SK-N-SH (cell line): ENCODE measurements at places on chromosomes 3 and 15. TPM values are rescaled to one million over a fixed set of nuclear protein-coding genes. Genes with fewer than 3 reads are reported as not detected.
A peak's percentile ranks its signal among the peaks of the same experiment; 100 is the strongest.

DNA sequence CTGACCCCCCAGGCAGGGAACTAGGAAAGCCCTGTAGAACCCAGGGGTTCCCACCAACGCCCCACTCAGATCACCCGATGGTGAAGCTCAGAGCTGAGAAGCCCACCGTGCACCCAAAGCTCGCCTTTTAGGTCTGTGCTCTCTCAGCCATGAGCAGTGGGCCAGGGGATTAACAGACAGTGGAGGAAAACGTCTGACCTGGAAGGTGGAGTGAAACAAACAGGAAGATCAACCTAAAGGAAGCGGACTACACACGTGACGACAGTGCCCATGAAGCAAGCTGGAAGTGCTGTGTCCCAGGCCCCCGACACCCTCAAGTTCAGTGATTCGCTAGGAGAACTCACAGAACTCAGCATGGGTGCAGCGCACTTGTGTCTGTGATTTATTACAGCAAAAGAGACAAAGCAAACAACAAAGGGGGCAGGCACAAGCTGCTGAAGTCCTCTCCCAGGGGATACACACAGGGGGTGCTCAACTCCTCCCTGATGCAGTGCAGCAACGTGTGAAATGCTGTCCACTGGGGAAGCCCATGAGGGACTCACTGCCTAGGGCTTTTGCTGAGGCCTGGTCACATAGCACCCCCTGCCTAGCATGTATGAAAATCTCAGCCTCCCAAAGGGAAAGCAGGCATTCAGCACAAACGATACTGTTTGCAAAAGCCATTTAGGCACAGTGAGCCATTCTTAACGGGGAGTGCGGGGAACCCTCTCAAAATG, 43.5 kb downstream of the CFAP92 start:
- DNase-seq: peak; percentile 53

The RHCG gene
- not detected in 2 replicates for polyA plus RNA-seq

DNA sequence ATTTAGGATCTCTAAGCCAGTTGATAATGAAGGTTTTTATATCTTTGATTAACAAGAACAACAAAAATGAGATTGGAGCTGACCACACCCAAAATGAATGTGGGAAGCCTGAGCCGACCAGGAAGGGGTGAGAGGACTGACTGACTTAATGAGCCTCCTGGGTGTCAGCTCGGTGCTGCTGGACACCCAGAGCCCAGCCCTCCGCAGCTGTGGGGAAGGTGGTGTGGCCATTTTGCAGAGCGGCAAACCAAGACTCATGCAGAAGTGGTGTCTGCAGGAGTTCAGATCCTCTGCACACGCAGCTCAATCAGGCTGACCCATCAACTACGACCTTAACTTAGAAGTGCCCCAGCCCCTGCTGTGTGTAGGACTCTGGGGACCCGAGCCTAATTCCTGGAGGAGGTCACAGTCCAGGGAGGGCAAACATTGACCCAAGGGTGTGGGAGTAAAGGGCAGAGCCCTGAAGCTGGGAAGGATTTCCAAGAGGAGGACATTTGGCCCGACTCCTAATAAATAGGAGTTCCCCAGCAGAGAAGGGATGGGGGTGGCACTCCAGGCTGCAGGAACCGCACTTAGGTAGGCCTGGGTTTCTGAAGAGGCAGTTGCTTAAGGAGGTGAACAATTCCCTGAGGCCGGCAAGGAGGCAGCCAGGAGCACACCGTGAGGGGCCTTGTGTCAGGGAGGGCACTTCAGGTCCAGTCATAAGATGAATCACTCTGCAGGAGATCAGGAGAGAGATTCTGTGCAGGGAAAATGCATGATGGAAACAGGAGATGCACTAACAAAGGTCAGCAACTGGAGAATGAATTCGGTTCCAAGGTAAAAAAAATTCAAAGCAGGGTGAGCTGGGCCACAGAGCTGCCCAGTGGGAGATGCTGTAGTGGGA, 197.1 kb upstream of the TPM1 start:
- no peak for DNase-seq

The GASK1A gene
- not detected in 2 replicates for polyA plus RNA-seq

The NMNAT3 gene
- polyA plus RNA-seq: not detected in 2 replicates

- DNase-seq: no peak
These were observed 1133.5 kb downstream of the ROBO1 start for GRCh38 chr3:78634316-78634715.

GRCh38 chr15:84822653-84823281, 5.6 kb downstream of the ALPK3 start:
- peak; percentile 47 for DNase-seq

GRCh38 chr15:39641191-39641889, 60.5 kb downstream of the THBS1 start:
- no peak for DNase-seq

GRCh38 chr3:134795746-134796280, 753 bp downstream of the EPHB1 start:
- DNase-seq: peak; percentile 47

- no peak for DNase-seq
These were observed 54.0 kb downstream of the FAM43A start for GRCh38 chr3:194739498-194740284.

DNA sequence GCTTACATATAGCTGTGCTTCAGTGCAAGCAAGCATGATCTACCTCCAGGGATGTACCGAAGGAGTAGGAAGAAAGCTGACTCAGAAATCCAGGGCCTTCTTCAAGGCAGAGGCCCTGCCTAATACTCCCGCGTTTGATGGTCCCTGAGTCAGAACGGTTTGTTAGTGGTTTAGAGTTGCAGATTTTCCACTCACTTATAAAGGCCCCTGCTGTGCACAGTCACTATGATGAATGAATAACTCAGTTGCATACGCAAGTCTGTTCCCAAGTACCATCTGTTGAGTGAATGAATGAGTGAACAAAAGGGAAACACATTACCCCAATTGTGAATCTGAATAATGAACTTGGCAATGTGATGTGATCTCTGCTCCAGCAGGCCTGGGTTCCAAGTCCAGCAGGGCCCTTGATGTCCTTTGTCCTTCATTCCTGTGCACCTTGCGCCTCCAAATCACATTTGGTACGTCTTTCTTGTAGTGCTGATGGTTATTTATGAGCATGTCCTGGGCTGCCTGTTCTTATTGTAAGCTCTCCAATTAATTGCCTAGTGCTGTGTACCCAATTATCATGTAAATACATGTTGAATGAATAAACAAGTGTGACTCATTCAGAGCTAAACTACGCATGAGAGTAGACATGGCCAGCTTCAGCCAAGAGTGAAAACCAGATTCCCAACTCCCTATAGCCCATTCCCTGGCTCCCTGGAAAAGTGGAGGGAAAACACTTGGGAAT, 85.3 kb upstream of the LIMD1 start:
- no peak for DNase-seq

The CCR9 gene
- not detected in 2 replicates for polyA plus RNA-seq

DNA sequence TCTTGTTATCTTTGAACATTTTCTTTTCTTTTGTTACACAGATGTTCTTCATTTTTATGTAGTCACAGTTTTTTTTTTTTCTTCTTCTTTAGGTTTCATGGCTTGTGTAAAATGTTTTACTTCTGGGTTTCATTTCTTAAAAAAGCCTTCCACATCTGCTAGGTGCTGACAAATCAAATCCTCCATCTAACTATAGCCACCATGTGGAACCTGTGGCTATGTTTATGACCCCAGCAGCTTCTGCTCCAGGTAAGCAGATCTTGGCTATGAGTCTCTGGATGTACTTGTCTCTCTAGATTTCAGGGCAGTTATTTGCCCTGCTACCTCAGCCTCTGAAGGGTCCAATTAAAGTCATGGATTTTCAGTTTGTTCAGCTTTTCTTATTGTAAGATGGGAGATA, 44.5 kb downstream of the OXSM start:
- no peak for DNase-seq

GRCh38 chr3:30664459-30664858, 58.1 kb downstream of the TGFBR2 start:
- DNase-seq: no peak

The CHRD gene
- polyA plus RNA-seq: 0.57 and 0.95 TPM in 2 replicates

The CYP8B1 gene
- not detected in 2 replicates for polyA plus RNA-seq

- DNase-seq: no peak
These were observed 65.4 kb upstream of the PFN2 start for GRCh38 chr3:150035910-150036612.

DNA sequence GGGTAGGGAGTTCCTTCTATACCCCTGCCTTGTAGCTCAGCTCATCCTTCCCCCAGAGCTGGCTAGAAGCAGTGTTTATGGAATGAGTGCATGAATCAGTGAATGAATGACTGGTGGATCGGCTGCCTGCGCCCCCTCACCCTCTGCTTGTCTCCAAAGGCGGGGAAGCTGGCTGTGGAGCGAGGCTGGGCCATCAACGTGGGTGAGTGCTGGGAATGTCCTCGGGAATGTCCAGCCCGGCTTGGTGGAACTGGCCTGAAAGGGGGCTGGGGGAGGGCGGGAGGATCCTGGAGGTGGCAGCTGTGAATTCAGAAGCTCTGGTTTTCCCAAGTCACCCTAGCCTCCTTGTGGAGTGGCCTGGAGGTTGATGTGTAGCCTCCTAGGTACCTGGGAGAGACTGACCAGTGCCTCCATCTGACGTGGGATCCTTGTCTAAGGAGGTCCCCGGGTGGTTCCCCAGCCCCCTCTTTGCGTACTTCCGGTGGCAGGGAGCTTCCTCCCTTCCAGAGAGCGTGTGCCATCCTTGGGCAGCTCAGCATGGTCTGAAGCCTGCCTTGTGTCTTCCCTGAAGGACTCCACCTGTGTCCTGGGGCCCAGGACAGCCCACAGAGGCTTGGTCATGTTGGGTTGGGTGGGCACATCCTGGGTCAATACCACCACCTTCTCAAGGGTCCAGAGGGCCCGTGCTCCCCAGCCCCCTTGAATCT, 18.4 kb downstream of the HDAC11 start:
- DNase-seq: no peak

- DNase-seq: no peak
These were observed 11.3 kb upstream of the IQGAP1 start for GRCh38 chr15:90376789-90377188.

The NR2E3 gene
- 0.16 and 0.18 TPM in 2 replicates for polyA plus RNA-seq

The MYZAP gene
- 0.07 TPM in 1 of 2 replicates, not detected in the other for polyA plus RNA-seq

DNA sequence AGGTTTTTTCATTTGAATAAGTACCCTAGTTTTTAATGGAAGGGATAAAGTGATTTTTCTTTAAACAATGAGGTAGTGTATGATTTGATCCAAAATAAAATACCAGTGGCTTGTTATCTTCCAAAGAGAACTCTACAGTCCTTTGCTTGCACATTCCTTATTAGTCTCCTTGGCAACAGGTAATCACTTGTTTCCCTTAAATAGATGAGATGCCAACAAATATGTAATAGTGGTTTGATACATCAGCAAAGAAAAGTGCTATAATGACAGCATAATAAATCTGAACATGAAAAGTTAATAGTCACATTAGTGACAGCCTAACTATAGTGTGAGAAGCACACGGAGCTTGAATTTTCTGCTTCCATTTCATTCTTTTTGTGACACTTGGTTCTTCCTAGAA, 360.2 kb downstream of the ZNF385D start:
- DNase-seq: no peak

The MAP6D1 gene
- polyA plus RNA-seq: 2.6 and 3.4 TPM in 2 replicates

- DNase-seq: no peak
These were observed 35.9 kb downstream of the ADCY5 start for GRCh38 chr3:123412811-123413604.

DNA sequence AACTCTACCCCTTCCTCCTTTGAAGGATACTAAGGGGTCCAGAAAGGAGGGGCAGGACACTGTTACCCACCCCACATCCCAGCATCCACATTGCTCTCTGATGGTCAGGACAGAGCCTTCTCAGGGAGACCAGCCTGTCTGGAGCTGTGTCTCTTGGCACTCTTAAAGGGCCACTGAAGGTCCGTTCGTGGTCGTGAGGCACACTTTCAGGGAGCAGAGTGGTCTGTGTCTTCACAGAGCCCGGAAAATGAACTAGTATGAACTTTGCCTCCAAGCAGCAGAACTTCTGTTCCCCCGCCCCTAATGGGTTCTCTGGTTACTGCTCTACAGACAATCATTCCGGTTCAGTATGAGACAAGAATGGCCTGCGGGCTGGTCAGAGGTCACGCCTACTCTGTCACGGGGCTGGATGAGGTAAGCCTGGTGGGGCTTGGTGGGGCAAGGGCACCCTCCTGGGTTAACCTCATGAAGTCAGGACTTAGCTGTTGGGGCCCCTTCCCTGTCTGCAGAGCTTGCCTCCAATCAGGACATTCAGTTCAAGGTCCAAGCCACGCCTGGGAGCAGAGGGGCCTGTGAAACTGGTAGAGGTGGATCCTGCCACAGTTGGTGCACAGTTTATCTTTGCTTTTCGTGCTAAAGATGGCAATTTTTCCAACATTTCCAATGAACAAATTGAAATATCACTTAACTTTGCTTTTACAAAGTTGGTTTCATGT, 33.2 kb downstream of the CAPN3 start:
- DNase-seq: no peak

GRCh38 chr3:1326546-1326945, 233.7 kb downstream of the CNTN6 start:
- DNase-seq: no peak

GRCh38 chr15:90698629-90699028, 18.5 kb upstream of the BLM start:
- DNase-seq: no peak

- DNase-seq: no peak
These were observed 3.6 kb downstream of the RBMS3 start for GRCh38 chr3:29284497-29284896.
